ENCODE measurements at places on chromosomes 5 and 9.

GRCh38 chr5:43039471-43040286 is 440 bp downstream of the ANXA2R start:
- DNase-seq = no peak

DNA sequence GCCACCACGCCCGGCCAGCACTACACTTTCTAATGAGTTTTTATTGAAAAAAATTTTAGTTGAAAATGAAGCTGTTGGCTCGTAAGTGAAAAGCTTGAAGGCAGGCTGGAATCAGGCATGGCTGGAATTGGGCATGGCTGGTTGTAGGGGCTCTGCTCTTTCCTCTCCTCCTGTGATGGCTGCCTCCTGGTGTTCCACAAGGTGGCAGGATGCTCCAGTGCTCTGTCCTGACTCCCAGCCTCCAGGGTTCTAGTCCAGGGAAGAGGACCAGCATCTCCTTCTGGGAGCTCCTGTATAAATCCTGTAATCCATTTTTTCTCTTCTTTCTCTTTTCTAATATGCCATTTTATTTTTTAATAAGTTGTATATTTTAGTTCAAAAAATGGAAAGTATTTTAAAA is 57.2 kb upstream of the DHFR start:
- DNase-seq = no peak

DNA sequence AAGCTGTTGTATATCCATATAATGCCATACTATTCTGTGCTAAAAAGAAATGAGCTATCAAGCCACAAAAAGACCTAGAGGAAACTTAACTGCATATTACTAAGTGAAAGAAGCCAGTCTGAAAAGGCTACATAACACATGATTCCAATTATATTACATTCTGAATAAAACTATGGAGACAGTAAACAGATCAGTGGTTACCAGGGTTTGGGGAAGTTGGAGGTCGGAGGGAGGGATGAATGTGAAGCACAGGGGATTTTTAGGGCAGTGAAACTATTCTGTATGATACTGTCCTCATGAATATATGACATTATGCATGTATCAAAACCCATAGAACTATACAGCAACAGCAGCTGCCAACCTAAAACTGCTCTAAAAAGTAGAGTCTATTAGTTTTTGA is 5.6 kb upstream of the RFK start:
- no peak for DNase-seq

GRCh38 chr5:45639040-45639439 is 57.1 kb downstream of the HCN1 start:
- DNase-seq = no peak

DNA sequence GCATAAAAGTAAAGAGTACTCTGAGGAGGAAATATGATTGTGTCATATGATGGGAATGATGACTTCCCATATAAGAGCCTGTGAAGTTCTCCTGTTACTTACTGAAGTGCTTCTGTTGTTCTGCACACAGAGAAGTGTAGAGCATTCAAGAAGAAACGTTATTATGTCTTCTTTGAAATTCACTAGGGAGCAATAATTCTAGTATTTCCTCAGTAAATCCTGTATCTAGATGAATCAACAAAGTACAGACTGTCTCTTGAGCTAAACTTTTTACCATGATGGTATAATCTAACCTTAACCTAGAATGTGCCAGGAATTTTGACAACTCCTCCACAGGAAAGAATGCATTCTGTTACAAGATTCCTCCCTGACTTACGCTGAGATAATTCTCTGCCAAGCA is 18.9 kb upstream of the GHR start:
- no peak for DNase-seq
